GM19239 (cell line): ENCODE measurements at places on chromosomes 4 and X.
A peak's percentile ranks its signal among the peaks of the same experiment; 100 is the strongest.

DNA sequence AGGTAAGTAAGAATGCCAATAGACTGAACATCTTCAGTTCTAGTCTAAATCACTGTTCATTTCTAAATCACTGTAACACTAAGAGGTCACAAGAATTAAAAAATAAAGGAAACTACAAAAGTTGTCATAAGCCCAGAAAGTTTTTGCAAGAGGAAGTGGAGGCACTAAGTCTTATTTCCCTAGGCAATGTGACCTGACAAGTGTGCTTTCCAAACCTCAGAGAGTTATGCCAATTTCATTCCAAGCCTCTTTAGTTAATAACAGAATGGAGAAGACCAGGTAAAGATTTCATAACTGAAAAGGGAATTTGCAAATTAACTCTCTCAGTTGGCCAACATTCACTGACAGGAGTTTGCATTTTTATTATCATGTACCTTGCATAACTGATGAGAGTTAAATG is 40.5 kb downstream of the BBS12 start:
- DNase-seq, result no peak

- DNase-seq, result peak; percentile 28
Observed at GRCh38 chr4:8537041-8537461, 43.1 kb upstream of the GPR78 start.

DNA sequence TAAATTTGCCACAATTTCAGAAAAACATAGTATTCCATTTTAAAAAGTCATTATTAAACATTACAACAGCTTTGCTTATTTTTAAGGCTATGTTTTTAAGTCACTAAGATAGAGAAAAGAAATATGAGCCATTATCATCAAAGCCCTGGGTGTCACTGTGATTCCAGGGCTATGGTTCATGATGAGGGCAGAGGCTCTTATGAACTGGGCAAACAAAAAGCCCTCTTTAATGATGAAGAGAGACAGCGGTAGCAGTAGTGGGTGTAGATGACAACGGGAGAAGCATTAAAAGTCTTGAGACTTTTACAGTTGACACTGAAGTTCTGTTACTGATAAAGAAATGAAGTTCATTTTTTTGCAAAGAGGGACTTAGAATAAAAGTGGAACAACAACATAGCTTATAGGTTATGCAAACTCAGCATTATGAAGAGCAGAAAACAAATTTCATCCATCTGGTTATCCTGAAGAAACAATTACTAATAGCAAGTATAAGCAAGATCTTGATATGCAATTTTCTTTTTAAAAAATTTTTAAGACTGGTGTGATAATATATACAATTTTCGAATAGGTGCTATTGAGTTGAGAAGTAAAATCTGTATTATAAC is 202.7 kb upstream of the ETNPPL start:
- no peak for DNase-seq

- no peak for DNase-seq
Observed at GRCh38 chr4:99379571-99379970, 27.0 kb upstream of the ADH1C start.

GRCh38 chr4:79526641-79527565 is 118.9 kb upstream of the GK2 start:
- no peak for DNase-seq

- no peak for DNase-seq
Observed at GRCh38 chrX:9149501-9150245, 115.7 kb upstream of the FAM9B start.

- DNase-seq, result no peak
Observed at GRCh38 chr4:110365761-110366160, 110.2 kb upstream of the ENPEP start.

GRCh38 chr4:55092504-55092903 is 32.9 kb downstream of the KDR start:
- no peak for DNase-seq

- DNase-seq, result no peak
Observed at GRCh38 chr4:111546881-111547280, 598.4 kb upstream of the FAM241A start.

- no peak for DNase-seq
Observed at GRCh38 chr4:65917486-65917885, 247.2 kb upstream of the EPHA5 start.

DNA sequence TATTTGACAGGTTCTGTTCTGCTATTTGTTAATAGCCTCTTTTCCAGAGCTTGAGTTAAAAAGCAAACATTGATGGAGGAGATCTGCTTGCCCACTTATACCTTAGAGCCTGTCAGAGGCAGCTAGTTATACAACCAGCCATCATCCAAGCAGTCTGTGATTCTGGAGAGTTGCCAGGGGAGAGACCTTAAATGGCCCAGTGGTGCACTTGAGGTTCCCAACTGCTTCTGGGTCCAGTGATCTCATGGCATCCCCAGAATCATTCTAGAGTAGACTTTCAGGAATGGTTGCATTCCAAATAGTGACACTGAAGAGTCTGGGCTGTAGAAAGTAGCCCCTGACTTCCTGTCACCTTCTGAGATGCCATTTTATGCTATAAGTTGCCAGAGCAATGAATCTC is 160.7 kb downstream of the FHIP1A start:
- no peak for DNase-seq

GRCh38 chr4:131304686-131305085 is 1844.4 kb upstream of the PCDH10 start:
- no peak for DNase-seq
